ENCODE measurements at places on chromosomes 1 and 21.

GRCh38 chr21:39060485-39061083 is 122.7 kb downstream of the PSMG1 start:
- H3K36me3 ChIP-seq = no peaks in the 10 kb centered on the region
- H3K27me3 ChIP-seq = peaks cover 14% of the 10 kb centered on the region
- no peaks in the 10 kb centered on the region for H3K4me1 ChIP-seq
- no peak overlapping the region for H3K27ac ChIP-seq
- no peak overlapping the region for H3K4me3 ChIP-seq

GRCh38 chr1:14441302-14441741 is 157.2 kb upstream of the KAZN start:
- H3K4me3 ChIP-seq = no peak overlapping the region
- no peaks in the 10 kb centered on the region for H3K27me3 ChIP-seq
- no peak overlapping the region for H3K27ac ChIP-seq
- no peak for DNase-seq
- H3K36me3 ChIP-seq = no peaks in the 10 kb centered on the region

- no peak overlapping the region for H3K4me3 ChIP-seq
- H3K27ac ChIP-seq = no peak overlapping the region
- no peak for DNase-seq
- peaks cover 6% of the 10 kb centered on the region for H3K4me1 ChIP-seq
Observed at GRCh38 chr1:158101927-158102326, 78.8 kb upstream of the CD1D start.

- no peak overlapping the region for H3K4me3 ChIP-seq
- no peak for DNase-seq
- peaks cover 14% of the 10 kb centered on the region for H3K27me3 ChIP-seq
- H3K36me3 ChIP-seq = no peaks in the 10 kb centered on the region
- peaks cover 20% of the 10 kb centered on the region for H3K4me1 ChIP-seq
- no peak overlapping the region for H3K27ac ChIP-seq
Observed at GRCh38 chr1:207902566-207902965, 8.4 kb downstream of the CD34 start.

- peaks cover 27% of the 10 kb centered on the region for H3K4me1 ChIP-seq
- peaks cover 95% of the 10 kb centered on the region for H3K27me3 ChIP-seq
- H3K36me3 ChIP-seq = no peaks in the 10 kb centered on the region
- H3K27ac ChIP-seq = no peak overlapping the region
- no peak for DNase-seq
Observed at GRCh38 chr1:229407206-229408026, 26.5 kb downstream of the ACTA1 start.

DNA sequence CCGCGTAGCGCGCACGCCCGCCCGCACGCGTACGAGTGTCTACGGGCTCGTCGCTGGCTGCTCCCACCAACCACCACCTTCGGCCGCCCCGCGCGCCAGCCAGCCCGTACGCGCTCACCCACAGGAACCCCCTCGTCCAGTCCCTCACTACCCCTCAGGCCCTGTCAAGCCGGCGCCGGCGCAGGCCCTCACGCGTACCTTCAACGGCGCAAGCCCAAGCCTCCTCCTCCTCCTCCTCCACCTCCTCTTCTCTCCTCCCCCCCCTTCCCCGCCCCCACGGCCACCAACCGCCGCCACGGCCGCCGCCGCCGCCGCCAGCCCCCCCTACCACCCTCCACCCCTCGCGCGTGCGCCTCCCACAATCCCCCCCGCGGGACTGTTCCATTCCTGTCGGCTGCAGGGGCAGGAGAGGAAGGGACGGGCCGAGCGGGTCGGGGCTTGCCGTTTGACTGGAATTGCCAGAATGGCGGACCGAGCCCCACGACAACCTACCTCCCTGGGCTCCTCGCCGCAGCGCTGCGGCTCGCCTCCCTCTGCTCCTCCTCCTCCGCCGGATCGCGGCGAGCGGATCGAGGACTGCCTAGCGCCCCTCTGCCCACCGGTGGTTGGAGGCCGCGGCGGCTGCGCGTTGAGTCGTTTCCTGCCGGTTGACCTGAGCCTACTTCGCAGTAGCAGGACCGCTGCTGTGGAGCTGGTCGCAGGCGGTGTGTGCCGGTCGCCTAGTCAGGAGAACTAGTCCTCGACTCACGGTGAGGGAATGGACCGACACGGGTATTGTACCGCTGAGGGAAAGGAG is at the start of gene ASH1L:
Gene ASH1L, minus strand, starts transcription at position 223 of the 796 bp plus-strand sequence. CDS start 41,284 bp downstream, outside the sequence.
- peak within 1 kb of the TSS; percentile 97 for H3K27ac ChIP-seq
- H3K4me3 ChIP-seq = peak within 1 kb of the TSS; percentile 97
- H3K36me3 ChIP-seq = peaks cover 11% of the 10 kb centered on the region
- DNase-seq = peak; percentile 92
- no peaks in the 10 kb centered on the region for H3K27me3 ChIP-seq

- no peak overlapping the region for H3K4me3 ChIP-seq
- no peaks in the 10 kb centered on the region for H3K27me3 ChIP-seq
- no peak for DNase-seq
- no peaks in the 10 kb centered on the region for H3K36me3 ChIP-seq
Observed at GRCh38 chr1:58045094-58045705, 501.3 kb downstream of the OMA1 start.

DNA sequence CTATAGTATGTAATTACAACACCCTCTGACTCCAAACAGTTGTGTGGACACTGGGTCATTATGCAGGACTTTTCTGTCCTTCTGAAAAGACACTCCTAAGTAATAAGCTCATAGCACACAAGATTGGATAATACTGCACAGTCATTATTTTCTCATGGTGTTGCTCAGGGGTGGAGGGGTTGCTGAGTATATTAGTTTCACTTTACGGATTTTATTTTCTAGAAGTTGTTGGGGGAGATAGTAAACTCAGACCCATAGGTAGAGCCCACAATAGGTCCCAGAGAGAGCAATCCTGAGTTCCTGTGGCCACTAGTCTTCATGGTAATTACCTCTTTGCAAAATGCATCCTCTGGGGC is 53.4 kb downstream of the DUSP10 start:
- DNase-seq = no peak
- H3K27me3 ChIP-seq = no peaks in the 10 kb centered on the region
- no peaks in the 10 kb centered on the region for H3K36me3 ChIP-seq
- no peak overlapping the region for H3K4me3 ChIP-seq

- peaks cover 6% of the 10 kb centered on the region for H3K27me3 ChIP-seq
- H3K4me1 ChIP-seq = peaks cover 3% of the 10 kb centered on the region
- no peak overlapping the region for H3K27ac ChIP-seq
Observed at GRCh38 chr21:17491716-17492414, 21.0 kb upstream of the CXADR start.

GRCh38 chr1:24486331-24487065 is 16.1 kb upstream of the RCAN3 start:
- peak overlapping the region; percentile 97 for H3K27ac ChIP-seq
- peak; percentile 77 for DNase-seq
- H3K4me1 ChIP-seq = peaks cover 87% of the 10 kb centered on the region
- H3K4me3 ChIP-seq = peak overlapping the region; percentile 65

- H3K4me3 ChIP-seq = no peak overlapping the region
- no peak for DNase-seq
- peaks cover 90% of the 10 kb centered on the region for H3K36me3 ChIP-seq
- H3K27ac ChIP-seq = no peak overlapping the region
Observed at GRCh38 chr21:31135531-31136184, 97.4 kb upstream of the KRTAP19-8 start.

DNA sequence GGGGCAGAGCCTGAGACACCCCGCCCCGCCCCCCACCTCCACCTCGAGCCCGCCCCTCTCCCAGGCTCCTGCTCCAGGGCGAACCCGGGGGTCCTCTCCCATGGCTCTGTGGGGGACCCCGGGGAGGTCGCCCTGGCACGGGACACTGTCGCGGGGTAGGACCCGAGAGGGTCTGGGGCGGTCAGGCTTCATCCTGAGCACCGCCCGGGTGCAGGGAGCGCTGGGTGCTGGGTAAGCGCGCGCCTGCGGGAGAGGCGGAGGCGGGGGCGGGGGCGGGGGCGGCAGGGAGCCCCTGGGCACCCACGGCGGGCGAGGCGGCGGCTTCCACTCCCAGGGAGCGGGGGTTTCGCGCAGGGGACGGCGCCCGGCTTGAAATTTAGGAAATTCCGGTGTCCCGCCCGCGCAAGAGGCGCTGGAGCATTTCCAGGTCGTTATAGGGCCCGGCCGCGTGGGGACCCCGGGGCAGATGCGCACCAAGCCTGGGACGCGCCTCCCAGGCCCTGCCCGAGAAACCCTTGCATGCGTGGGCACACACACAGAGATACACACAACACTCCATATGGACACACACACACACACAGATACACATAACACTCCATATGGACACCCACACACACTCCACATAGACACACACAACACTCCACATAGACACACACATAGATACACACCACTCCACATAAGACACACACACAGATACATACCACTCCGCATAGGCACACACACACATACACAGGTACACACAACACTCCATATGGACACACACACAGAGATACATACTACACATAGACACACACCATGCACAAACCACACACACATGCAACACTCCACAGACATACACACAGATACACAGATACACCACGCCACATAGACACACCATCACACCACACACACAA is 48.7 kb upstream of the SLC19A1 start:
- no peak overlapping the region for H3K27ac ChIP-seq
- H3K4me3 ChIP-seq = peak overlapping the region; percentile 8
- H3K36me3 ChIP-seq = no peaks in the 10 kb centered on the region
- H3K4me1 ChIP-seq = peaks cover 10% of the 10 kb centered on the region
- H3K27me3 ChIP-seq = peaks cover 19% of the 10 kb centered on the region
- peak; percentile 68 for DNase-seq

DNA sequence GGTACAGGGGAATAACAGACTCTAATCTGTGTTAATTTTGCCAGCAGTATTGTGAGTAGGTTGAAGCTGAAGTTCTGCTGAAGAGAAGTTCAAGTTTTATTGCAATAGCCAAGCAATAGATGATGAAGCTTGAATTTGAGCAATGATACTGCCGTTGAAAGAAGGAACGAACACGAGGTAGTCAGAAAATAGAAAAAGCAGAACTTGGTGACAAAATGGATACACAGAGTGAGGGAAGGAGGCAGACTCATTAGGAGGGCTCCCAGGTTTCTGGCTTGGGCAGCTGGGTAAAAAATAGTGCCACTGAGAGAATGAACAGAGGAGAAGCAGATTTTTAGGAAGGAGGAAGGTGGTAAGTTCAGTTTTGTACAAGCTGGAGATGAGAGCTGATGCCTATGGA is 22.3 kb upstream of the AGO1 start:
- H3K4me1 ChIP-seq = no peaks in the 10 kb centered on the region
- H3K36me3 ChIP-seq = no peaks in the 10 kb centered on the region
- DNase-seq = no peak
- H3K27ac ChIP-seq = no peak overlapping the region
- peaks cover 12% of the 10 kb centered on the region for H3K27me3 ChIP-seq

DNA sequence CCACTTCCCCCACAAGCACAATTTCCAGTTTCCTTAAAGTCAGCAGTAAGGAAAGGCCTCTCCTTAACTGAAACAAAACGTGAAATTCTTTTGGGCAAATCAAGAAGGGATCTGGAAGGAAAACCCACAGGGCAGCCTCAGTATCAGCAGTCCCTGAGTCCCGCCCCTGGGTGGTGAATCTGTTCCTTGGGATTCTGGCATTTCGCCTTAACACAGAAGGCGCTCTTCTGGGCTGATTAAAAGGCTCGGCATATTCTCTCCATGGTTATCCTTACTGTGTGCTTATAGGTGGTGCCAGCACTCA is 12.2 kb upstream of the RAB4A start:
- no peak for DNase-seq
- H3K4me3 ChIP-seq = peak overlapping the region; percentile 43
- H3K36me3 ChIP-seq = no peaks in the 10 kb centered on the region

GRCh38 chr1:152044386-152044785 is 7.6 kb upstream of the S100A11 start:
- peaks cover 38% of the 10 kb centered on the region for H3K4me1 ChIP-seq
- no peak overlapping the region for H3K4me3 ChIP-seq
- no peaks in the 10 kb centered on the region for H3K36me3 ChIP-seq
- H3K27me3 ChIP-seq = peaks cover 4% of the 10 kb centered on the region
- no peak for DNase-seq
- H3K27ac ChIP-seq = no peak overlapping the region

DNA sequence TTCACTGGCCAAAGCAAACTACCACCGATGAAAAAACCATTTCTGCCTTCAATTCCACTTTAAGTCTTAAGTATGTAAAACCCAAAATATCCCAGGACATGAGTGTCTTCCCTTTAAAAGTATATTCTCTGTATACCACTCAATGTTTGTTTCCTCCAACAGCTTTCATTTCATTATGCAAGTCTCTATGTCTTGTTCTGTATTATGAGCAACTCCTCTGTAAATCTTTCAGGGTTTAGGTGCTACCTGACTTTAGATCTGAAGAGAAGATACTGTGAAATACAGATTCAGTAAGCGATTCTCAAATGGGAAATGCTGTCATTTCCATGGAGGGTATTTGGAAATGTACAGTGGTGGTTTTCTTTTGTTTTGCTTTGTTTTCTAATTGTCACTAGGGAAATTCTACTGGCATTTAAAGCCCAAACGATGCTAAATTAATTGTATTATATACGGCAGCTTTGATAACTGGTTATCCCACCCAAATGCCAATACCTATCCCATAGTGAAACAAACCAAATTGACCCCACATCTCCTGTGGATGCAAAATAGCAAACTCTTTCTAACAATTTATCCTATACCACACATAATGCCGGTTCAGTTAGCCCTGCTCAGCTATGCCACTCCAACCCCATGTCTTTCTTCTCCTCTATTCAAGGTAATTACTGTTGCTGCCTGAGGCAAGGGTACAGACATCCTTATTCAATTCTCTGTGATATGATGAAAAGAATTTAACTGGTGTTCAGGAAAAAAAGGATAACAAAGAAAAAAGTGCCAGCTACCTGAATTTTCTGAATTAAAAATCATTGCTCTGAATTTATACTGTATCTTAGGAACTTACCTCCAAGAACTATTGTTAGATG is 182.8 kb downstream of the EIF4G3 start:
- H3K4me1 ChIP-seq = peaks cover 21% of the 10 kb centered on the region
- H3K4me3 ChIP-seq = no peak overlapping the region
- no peak overlapping the region for H3K27ac ChIP-seq

- no peaks in the 10 kb centered on the region for H3K27me3 ChIP-seq
- no peak overlapping the region for H3K4me3 ChIP-seq
- H3K27ac ChIP-seq = no peak overlapping the region
- H3K4me1 ChIP-seq = no peaks in the 10 kb centered on the region
Observed at GRCh38 chr21:25176637-25177412, 430.5 kb downstream of the MRPL39 start.

GRCh38 chr1:6288665-6289064 is 27.8 kb upstream of the GPR153 start:
- no peak for DNase-seq
- no peak overlapping the region for H3K27ac ChIP-seq
- H3K27me3 ChIP-seq = no peaks in the 10 kb centered on the region
- H3K4me1 ChIP-seq = no peaks in the 10 kb centered on the region

GRCh38 chr1:100463791-100464424 is 74.0 kb upstream of the GPR88 start:
- peaks cover 28% of the 10 kb centered on the region for H3K4me1 ChIP-seq
- peaks cover 51% of the 10 kb centered on the region for H3K36me3 ChIP-seq
- peak; percentile 61 for DNase-seq
- no peak overlapping the region for H3K27ac ChIP-seq
- no peaks in the 10 kb centered on the region for H3K27me3 ChIP-seq

DNA sequence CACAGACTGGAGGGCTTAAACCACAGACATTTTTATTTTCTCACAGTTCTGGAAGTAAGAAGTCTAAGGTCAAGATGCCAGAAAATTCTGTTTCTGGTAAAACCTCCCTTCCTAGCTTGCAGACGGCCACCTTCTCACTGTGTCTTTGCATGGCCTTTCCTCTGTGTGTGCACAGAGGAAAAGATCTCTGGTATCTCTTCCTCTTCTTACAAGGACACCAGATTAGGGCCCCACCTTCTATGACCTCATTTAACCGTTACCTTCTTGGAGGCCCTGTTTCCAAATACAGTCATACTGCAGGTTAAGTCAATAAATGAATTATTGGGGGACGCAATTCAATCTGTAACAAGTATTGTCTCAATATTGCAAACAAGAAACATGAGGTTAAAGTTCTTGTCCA is 63.0 kb upstream of the PRDX6 start:
- no peak overlapping the region for H3K4me3 ChIP-seq
- DNase-seq = no peak
- no peaks in the 10 kb centered on the region for H3K27me3 ChIP-seq
- H3K27ac ChIP-seq = no peak overlapping the region
- peaks cover 10% of the 10 kb centered on the region for H3K36me3 ChIP-seq
- peaks cover 8% of the 10 kb centered on the region for H3K4me1 ChIP-seq

All from activated naive CD4-positive, alpha-beta T cell treated with anti-CD3 and anti-CD28 coated beads, Interleukin-2, amount 10 ng/mL, durations not matched to agents 7 days and 5 days (primary cell).